Stimulated activated CD8-positive, alpha-beta memory T cell treated with anti-CD3 and anti-CD28 coated beads, Interleukin-4, amount 100 ng/mL, for 1 hour (primary cell): ENCODE measurements at places on chromosomes 2 and 18.

DNA sequence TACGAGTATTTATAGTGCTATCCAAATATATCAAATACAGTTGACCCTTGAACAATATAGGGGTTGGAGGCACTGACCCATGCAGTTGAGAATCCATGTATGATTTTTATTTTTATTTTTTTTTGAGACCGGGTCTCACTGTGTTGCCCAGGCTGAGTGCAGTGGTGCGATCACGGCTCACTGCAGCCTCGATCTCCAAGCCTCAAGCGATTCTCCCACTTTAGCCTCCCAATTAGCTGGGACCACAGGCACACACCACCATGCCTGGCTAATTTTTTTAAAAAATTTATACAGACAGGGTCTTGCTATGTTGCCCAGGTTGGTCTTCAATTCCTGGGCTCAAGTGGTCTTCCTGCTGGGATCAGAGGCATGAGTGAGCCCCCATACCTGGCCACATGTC, 70.6 kb downstream of the GORASP2 start:
- no peak for DNase-seq

GRCh38 chr2:161998857-161999256, 75.2 kb downstream of the DPP4 start:
- DNase-seq: no peak

DNA sequence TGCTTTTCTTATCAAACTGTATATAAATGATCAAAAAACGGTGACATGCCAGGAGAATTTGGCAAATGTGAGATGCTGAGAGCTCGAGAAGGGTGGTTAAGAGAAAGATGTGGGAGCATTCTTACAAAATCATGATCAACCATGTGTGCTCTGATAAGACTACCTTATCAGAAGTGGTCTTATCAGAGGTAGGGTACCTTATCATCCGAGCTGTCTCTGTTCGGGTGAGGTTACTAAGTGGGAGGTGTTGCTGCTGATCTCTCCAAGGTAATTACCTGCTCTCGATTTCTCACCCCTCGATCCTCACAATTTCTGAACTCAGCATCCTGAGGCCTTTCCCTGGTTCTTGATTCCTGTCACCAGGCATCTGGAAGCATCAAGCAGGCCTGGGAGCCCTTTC, 813.0 kb upstream of the ID2 start:
- no peak for DNase-seq

GRCh38 chr18:22524783-22525182, 107.1 kb upstream of the CTAGE1 start:
- DNase-seq: no peak

- DNase-seq: no peak
Measured at GRCh38 chr2:56077359-56077915, 106.4 kb upstream of the CCDC85A start.

- DNase-seq: no peak
Measured at GRCh38 chr2:42965196-42965595, 172.8 kb upstream of the HAAO start.

DNA sequence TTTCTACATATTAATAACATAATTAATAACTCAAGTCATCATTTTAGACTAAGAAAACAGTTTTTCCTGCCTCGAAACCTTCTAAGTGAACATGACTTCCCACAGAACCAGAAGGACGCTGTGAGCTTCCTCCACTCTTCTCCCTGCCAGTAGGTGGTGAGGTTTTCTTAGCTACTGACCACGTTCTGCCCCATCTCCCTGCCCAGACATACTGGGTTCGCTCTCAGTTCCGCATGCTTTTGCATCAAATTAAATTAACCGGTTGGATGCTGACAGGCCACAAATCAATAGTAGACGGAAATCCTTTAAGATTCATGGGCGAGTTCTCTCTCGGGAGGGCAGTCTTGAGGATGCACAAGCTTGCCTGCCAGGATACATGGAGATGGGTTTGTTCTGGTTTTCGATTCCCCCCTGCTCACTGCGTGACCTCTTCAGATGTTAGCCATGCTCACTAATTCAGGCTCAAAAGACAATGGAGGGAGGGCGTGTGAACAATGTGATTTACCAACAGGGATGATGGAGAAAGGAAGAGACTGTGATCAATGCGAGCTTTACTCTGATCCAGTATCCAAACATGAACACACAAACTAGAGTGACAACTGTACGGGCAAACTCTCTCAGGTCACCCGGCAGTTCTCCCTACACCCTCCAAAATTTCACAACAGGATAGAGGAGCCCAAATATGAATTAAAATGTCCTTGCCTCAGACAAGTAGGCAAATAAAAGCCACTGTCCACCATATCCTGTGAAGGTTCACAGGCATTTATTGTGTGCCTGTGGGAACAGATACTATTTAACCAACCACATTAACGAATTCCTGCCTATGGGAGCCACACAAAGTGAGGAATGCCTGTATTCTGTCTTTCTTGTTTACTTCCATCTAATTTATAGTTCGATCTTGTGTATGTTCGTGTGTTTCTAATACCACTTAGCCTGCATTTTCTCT, 375.7 kb downstream of the EIPR1 start:
- DNase-seq: no peak

GRCh38 chr2:15763106-15763821, 171.6 kb downstream of the DDX1 start:
- no peak for DNase-seq

GRCh38 chr2:7927691-7928090, 754.2 kb upstream of the ID2 start:
- no peak for DNase-seq

GRCh38 chr2:158973116-158973956, 4.9 kb downstream of the TANC1 start:
- DNase-seq: no peak

- no peak for DNase-seq
Measured at GRCh38 chr2:86193901-86194567, 1.2 kb downstream of the IMMT start.

DNA sequence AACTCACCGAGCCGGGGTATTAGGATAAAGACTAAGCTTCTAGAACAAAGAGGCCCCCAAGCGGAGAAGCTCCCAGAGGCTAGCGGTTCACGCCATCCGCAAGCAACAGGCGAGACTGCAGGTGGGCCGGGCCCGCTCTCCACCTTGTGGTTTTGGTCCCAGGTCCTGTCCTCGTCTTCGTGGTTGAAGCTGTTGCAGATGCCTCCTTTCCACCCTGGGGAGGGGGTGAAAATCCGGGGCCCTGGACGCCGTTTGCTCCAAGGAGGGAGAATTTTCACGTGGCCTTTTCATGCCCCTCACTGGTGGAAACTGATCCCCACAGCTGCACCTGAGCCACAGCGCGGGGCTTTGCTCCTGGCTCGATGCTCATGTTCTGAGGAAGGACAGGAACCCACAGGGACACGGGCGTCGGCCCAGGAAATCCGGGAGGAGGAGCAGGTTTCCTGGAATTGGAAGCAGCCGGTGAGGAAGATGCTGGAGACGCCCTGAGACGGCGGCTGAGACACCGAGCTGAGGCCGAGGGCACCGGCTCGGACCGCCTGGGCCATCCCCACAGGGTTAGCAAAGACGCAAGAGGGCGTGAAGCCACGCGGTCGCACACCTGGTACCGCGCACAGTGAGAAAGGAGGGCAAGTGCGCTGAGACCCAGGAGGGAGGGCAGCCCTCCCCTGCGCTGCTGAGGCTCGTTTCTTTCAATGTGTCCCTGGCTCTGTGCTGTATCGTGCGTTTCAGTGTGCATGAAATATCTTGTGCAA, 54.7 kb upstream of the SALL3 start:
- DNase-seq: no peak

- DNase-seq: no peak
Measured at GRCh38 chr2:207202645-207203044, 36.9 kb upstream of the KLF7 start.

GRCh38 chr2:188975497-188976102, 1.4 kb downstream of the COL3A1 start:
- DNase-seq: no peak

GRCh38 chr2:309148-309953, 21.5 kb upstream of the ALKAL2 start:
- DNase-seq: no peak

- no peak for DNase-seq
Measured at GRCh38 chr2:232873909-232874641, 4.0 kb downstream of the SNORC start.

DNA sequence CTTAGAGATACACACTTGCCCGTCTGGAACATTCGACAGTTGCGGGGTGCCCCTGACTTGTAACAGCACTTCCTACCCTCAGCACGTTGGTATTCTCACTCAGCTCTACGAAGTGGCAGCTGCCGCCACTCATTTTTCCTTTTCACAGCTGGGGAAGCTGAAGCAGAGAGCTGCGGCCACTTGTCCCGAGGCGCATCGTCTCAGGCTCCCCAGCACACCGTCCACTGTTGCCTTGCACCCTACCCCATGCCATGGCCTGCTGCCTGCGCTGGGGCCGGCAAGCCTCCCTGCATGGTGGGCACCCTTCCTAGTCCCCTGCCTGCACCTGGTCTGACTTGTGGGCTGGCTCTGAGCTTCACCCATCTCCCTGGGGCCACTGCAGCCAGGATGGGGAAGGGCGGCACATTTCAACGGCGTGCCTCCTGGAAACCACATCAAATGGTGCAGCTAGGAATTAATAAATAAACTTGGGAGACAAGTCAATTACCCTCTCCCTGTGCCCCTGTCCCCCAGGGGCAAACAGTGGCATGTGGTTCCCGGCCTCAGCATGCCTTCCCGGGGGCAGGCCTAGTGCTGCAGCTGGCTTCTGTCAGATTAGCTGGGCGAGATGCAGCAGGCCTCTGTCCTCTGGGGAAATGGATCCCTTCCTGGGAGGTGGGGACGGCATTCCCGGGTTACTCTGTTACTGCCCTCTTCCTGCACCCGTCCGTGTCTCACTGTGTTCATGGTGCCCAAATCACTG, 64.7 kb upstream of the HAAO start:
- DNase-seq: no peak

DNA sequence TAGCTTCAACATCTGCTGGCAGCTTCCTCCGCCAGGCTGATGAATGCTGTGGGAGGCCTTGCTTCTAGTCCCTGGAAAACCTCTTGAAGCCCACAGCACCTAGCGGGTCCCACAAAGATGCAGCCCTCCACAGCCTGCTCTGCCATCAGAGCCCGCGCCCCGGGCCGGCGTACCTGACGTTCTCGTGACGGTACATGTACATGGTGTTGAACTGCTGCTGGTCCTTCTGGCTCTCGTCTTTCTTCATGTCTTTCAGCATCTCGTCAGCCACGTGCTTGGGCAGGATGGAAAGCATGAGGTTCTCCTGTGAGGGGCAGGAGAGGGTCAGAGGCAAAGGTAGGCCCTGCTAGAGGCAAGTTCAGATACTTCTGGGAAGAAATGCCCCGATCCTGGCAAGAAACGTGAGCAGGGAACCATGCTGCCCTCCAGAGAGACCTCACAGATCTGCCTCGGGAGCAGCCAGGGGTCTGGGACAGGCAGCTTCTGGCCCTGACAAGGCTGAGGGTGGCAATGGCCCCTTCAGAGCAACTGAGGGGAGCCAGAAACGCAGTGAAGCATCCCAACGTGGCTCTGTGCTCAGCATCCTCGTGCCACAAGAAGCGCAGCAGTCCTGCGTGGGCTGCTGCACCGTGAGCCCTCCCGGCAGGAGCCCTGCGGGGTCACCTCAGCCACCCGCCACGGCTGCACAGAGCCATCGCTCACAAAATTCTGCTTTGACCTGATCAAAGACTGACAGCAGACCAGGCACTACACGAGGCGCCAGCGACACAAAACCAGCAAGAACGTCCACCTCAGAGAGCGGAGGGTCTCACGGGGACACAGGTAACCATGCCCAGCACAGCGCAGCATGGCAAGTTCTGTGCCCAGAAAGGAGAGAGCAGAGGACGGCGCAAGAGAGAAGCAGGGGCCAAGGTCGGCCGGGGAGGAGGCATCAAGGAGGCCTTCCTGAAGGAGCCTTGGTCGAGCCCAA, 49.1 kb downstream of the CENPO start:
- no peak for DNase-seq

DNA sequence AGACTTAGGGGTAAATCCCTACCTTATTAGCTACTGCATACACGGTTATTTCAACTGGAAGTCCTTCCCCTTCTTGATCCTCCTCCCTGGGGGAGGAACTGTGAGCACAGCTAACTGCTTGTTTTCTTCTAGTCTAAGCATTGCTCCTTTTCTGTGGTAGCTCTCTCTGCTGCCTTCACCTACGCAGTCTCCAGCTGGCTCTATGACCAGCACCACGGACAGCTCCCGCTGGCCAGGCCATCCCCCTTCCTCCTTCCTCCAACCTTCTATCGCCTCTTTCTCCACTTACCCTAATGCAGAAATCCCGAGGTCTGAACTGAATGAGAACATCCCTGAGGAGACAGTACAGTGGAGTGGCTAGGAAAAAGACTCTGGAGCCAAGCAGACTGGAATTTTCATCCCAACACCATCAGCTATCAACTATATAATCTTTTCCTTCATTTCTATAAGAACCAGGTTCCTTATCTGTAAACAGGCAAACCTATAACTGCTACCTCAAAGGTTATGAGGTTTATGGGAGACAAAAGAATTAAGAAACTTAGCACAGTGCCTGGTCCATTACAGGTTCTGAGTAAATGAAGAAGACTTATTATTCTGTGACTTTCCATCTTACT, 4.7 kb upstream of the CFAP65 start:
- DNase-seq: no peak

- no peak for DNase-seq
Measured at GRCh38 chr2:218870984-218871344, 9.7 kb upstream of the WNT10A start.

GRCh38 chr2:200575957-200576356, 9.9 kb upstream of the AOX1 start:
- DNase-seq: no peak

GRCh38 chr18:8793445-8794155, 88.2 kb downstream of the MTCL1 start:
- DNase-seq: no peak

- no peak for DNase-seq
Measured at GRCh38 chr18:7605705-7606104, 38.6 kb downstream of the PTPRM start.

GRCh38 chr2:28074137-28074536, 183.6 kb downstream of the BABAM2 start:
- no peak for DNase-seq

- DNase-seq: no peak
Measured at GRCh38 chr2:124081154-124081716, 56.1 kb downstream of the CNTNAP5 start.

GRCh38 chr2:57291209-57291608, 755.4 kb upstream of the VRK2 start:
- DNase-seq: no peak

DNA sequence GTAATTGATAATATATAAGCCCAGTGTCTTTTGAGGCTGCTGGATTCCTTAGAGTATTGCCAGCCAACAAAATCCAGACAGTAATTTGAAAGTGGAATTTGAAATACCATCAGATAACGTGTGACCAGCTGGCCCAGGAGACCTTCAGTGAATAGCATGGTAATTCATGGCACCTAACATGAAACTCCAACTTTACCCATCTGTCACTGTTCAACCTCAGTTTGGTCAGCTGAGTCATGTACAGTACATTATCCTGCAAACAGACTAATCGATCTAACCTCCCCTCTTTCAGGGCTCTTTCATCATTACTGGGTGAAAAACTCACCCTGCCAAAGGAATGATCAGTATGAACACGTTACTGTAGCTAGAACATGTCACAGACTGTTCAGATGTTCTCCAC, 230.6 kb downstream of the DOK6 start:
- no peak for DNase-seq
